ENCODE measurements at places on chromosomes 4 and X.
A peak's percentile ranks its signal among the peaks of the same experiment; 100 is the strongest.

GRCh38 chr4:163048447-163048846 lies 118.2 kb downstream of the NAF1 start:
- DNase-seq = no peak

DNA sequence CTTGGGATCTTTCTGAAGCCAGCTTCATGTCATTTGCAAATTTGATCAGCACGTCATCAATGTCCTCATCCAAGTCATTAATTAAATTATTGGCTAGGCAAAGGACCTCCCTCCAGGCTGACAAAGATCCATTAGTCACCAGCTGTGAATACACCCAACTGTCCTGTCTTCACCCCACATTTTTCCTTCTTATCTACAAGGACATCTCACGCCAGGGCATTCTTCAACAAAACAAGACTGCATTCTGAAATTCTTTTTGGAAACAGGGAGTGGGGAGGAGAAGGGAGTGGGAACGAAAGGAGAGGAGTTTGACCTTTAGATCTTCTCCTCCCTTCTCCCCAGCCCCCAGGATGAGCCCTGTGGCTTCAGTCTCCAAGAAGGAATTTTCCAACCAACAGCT lies 32.7 kb downstream of the NLGN3 start:
- DNase-seq = no peak

GRCh38 chr4:140080883-140081282 lies 73.1 kb downstream of the MAML3 start:
- DNase-seq = no peak

- no peak for DNase-seq
Measured at GRCh38 chr4:3710451-3711182, 55.6 kb upstream of the ADRA2C start.

DNA sequence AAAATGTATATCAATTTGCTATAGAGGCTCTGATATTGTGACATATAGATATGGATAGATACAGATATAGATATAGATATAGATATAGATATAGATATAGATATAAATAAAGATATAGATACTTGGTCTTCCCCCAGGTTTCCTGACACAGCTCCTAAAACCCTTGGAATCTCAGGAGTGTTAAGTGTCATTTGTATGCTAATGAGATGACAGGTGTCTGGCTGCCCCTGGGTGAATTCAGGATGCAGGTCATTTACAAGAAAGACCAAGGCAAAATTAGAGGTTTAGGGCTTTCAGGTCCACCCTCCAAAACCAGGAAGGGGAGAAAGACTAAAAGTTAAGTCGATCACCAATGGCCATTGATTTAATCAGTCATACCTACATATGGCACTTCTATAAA lies 1034.8 kb downstream of the PDHA2 start:
- DNase-seq = no peak

DNA sequence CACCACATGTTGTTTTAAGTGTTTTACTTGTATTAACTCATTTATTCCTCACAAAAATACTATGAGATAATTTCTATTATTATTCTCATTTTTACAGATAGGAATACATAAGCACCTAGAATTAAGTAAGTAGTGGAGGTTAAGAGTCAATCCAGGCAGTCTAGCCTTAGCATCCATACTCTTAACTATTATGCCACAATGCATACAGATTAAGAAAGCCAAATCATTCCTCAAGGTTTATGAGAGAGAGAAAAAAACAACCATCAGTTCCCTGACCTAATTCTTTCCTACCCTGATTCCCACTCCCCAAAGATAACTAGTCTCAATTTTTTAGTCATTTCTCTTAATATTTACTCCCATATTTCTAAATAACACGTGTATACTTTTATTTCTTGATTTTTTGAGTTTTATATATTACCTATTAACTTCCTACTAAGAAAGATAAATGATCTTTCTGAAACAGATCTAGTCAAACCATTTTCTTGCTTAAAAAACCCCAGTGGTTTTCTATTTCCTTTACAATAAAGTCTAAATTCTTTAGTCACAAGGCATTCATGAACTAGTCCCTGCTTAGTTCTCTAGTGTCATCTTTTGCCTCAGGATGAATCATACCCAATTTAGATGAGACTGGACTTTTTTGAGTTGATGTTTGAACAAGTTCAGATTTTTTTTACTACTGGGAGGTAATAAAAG lies 16.0 kb downstream of the UBA6 start:
- DNase-seq = peak; percentile 10

- DNase-seq = no peak
Measured at GRCh38 chr4:139314047-139314800, 11.9 kb upstream of the NDUFC1 start.

Measured in amniotic stem cell (primary cell).